GM23248 (cell line): ENCODE measurements at places on chromosomes 13 and 19. TPM values are rescaled to one million over a fixed set of nuclear protein-coding genes. Genes with fewer than 3 reads are reported as not detected.
A peak's percentile ranks its signal among the peaks of the same experiment; 100 is the strongest.

- no peak overlapping the region for H3K4me3 ChIP-seq
- H3K27me3 ChIP-seq: no peaks in the 10 kb centered on the region
- DNase-seq: no peak
- H3K36me3 ChIP-seq: no peaks in the 10 kb centered on the region
These were observed 1258.9 kb downstream of the EFNB2 start for GRCh38 chr13:105276571-105276970.

- DNase-seq: no peak
- H3K36me3 ChIP-seq: no peaks in the 10 kb centered on the region
- no peak overlapping the region for H3K27ac ChIP-seq
- H3K4me3 ChIP-seq: no peak overlapping the region
- H3K27me3 ChIP-seq: no peaks in the 10 kb centered on the region
- no peaks in the 10 kb centered on the region for H3K4me1 ChIP-seq
These were observed 46.0 kb downstream of the PRR20E start for GRCh38 chr13:57212989-57213388.

- H3K36me3 ChIP-seq: no peaks in the 10 kb centered on the region
- H3K4me1 ChIP-seq: peaks cover 16% of the 10 kb centered on the region
- 0 out of 2 replicates have a peak, but pooled peaks cover 7% of the 10 kb centered on the region for H3K27me3 ChIP-seq
- no peak for DNase-seq
- H3K27ac ChIP-seq: no peak overlapping the region
These were observed 33.6 kb downstream of the TEX26 start for GRCh38 chr13:30966101-30966500.

CYP2A6 gene
- not detected in 2 replicates for total RNA-seq

GRCh38 chr13:44243198-44243857 is 130.3 kb upstream of the SERP2 start:
- DNase-seq: peak; percentile 73
- H3K27me3 ChIP-seq: no peaks in the 10 kb centered on the region

CGB1 gene
- total RNA-seq: 3.2 and 4.2 TPM in 2 replicates

GRCh38 chr13:60075850-60076249 is 87.9 kb downstream of the DIAPH3 start:
- H3K36me3 ChIP-seq: no peaks in the 10 kb centered on the region
- no peak for DNase-seq
- no peak overlapping the region for H3K27ac ChIP-seq
- H3K4me3 ChIP-seq: no peak overlapping the region
- H3K27me3 ChIP-seq: no peaks in the 10 kb centered on the region

DNA sequence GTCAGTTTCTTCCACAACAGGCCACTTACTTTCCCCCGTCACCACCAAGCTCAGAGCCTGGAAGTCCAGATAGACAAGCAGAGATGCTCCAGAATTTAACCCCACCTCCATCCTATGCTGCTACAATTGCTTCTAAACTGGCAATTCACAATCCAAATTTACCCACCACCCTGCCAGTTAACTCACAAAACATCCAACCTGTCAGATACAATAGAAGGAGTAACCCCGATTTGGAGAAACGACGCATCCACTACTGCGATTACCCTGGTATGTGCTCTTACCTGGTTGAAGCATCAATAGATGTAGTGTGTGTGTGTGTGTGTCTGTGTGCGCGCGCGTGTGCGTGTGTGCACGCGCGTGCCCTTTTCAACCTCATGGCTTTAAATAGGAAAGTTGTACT is 3.7 kb downstream of the KLF5 start:
- no peak for DNase-seq
- no peaks in the 10 kb centered on the region for H3K27me3 ChIP-seq
- H3K4me1 ChIP-seq: peaks cover 14% of the 10 kb centered on the region
- no peak overlapping the region for H3K27ac ChIP-seq
- no peak overlapping the region for H3K4me3 ChIP-seq
- no peaks in the 10 kb centered on the region for H3K36me3 ChIP-seq
